Fibroblast of skin of back (primary cell): ENCODE measurements at places on chromosomes 4 and X.

DNA sequence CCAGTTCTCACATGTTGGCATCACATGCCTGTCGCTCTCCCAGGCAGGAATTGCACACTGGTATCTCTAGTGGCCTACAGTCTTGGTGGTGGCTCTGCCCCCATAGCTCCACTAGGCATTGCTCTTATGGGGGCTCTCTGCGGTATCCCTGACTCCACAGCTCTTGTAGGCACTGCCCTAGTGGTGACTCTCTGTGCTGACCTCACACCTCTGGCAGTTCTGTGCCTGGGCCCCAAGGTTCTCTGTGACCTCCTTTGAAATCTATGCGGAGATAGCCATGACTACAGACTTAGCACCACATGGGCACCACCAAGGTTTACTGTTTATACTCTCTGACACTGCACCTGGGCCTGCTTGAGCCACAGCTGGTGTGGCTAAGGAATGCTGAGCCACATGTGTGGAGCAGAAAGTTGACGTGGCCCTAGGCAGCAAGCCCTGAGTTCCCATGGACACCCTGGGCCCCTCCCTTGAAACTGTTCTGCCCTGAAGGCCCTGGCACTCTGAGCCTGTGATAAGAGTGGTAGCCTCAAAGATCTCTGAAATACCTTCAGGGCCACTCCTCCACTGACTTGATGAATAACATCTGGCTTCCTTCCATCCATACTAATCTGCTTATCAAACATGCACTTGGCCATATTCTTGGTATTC, 8.0 kb downstream of the SLC9B1 start:
- no peak for DNase-seq

GRCh38 chrX:109448282-109448938, 33.5 kb downstream of the GUCY2F start:
- DNase-seq: no peak

GRCh38 chrX:19375546-19375945, 31.8 kb downstream of the PDHA1 start:
- no peak for DNase-seq

- DNase-seq: peak; percentile 30
These were observed 236.6 kb upstream of the ANKRD50 start for GRCh38 chr4:124948976-124949597.

DNA sequence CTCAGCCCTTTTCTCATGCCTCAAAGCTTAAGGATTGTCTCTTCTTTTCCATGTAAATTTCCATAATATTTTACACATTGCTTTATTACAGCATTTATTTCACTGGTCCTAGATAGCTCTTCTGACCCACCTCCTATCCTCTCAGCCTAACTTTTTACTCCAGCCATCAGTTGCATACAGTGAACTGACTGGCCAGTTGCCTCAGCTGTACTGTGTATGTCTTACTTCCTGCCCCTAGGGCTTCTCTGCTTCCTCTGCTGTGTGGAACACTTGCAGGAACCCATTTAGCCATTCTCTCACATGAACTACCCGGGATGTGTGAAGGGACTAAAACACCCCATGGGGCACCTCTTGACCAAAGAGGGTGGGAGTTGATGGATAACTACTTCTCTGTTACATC, 18.0 kb downstream of the C4orf33 start:
- no peak for DNase-seq

GRCh38 chrX:13763489-13763888, 28.9 kb downstream of the OFD1 start:
- DNase-seq: no peak

- no peak for DNase-seq
These were observed 41.2 kb downstream of the ACOX3 start for GRCh38 chr4:8399298-8399697.

DNA sequence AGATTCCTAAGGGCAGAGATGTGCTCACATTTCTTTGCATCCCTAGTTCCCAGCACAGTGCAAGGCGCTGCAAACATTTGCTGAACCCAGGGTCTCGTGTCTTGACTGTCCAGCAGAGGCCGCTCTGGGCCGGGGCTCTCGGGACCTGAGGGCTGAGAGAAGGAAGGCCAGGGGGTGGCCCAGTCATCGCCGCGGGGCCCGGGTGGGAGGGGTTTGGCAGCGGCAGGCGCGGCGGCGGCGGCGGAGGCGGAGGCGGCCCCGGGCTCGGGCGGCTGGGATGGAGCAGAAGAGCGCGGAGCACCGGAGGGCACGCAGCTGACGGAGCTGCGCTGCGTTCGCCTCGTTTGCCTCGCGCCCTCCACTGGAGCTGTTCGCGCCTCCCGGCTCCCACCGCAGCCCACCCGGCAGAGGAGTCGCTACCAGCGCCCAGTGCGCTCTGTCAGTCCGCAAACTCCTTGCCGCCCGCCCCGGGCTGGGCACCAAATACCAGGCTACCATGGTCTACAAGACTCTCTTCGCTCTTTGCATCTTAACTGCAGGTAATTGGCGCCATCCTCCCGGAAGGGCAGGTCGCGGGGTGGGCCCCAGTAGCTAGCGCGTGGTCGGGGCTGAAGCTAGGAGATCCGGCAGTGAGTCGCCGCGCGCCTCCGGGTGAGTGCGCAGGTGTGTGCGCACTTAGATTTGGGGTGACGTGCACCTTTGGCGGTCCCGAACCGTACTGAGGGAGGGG, at the start of gene PARM1:
PARM1 (plus strand) TSS at position 285 of the 730 bp plus-strand sequence; CDS start at position 497, 212 bp downstream.
- DNase-seq: peak; percentile 71

GRCh38 chr4:81505004-81505598, 33.4 kb upstream of the RASGEF1B start:
- no peak for DNase-seq

- no peak for DNase-seq
These were observed 18.5 kb upstream of the KDR start for GRCh38 chr4:55143858-55144257.

DNA sequence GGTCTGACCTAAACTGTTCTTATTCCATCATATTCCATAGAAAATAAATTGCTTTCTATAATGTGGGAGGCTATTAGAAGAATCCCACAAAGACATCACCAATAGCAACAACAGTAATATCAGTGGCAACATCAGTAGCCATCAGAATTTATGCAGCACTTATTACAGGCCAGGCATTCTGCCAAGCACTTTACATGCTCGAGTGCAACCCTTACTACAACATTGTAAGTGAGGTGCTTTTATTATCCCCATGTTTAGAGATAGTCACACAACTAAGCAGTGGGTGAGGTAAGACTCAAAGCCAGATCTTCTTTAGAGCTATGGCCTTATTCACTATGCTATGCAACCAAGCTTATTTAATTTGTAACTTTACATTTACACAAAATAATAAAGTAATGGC, 317.1 kb upstream of the BMP3 start:
- no peak for DNase-seq

GRCh38 chr4:57764856-57765255, 654.7 kb upstream of the IGFBP7 start:
- DNase-seq: no peak

DNA sequence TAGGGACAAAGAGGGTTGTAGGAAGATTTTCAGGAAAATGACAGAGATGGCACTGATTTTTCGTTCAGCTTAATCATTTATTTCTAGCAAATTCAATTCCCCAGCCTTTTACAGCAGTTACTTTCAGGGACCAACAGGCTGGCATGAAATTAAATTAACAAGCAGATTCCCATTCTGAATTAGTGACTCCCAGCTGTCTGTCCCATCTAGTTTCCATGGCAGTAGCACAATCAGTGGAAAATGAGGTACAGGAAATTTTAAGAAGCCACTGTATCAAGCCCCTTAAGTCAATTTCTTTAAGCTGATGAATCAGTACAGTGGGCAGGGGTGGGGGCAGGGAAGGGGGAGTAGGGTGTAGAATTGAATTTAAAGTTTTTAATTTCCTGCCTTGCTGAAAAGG, 121.1 kb upstream of the TEX13C start:
- no peak for DNase-seq

DNA sequence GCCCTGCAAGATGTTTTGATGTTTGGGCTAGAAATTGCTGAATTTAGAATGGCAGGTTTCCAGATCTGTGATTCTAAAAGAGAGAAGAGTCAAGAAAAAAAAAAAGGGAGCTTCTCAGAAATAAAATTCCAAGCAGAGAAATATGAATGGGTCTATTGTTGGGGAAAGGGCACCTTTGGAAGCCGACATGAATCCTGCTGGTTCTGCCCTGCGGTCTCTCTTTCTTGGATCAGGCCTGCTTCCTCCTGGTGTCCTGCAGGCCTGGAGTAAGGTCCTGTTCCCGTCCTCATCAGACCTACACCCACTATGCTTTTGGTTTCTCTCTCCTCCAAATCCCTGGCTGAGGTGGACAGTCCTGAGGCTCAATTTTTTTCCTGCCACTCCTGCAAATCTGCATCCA, 109.8 kb upstream of the TRIM2 start:
- no peak for DNase-seq

GRCh38 chr4:167290678-167291077, 56.4 kb upstream of the SPOCK3 start:
- peak; percentile 6 for DNase-seq

GRCh38 chr4:126445596-126445995, 1130.8 kb downstream of the FAT4 start:
- peak; percentile 15 for DNase-seq

DNA sequence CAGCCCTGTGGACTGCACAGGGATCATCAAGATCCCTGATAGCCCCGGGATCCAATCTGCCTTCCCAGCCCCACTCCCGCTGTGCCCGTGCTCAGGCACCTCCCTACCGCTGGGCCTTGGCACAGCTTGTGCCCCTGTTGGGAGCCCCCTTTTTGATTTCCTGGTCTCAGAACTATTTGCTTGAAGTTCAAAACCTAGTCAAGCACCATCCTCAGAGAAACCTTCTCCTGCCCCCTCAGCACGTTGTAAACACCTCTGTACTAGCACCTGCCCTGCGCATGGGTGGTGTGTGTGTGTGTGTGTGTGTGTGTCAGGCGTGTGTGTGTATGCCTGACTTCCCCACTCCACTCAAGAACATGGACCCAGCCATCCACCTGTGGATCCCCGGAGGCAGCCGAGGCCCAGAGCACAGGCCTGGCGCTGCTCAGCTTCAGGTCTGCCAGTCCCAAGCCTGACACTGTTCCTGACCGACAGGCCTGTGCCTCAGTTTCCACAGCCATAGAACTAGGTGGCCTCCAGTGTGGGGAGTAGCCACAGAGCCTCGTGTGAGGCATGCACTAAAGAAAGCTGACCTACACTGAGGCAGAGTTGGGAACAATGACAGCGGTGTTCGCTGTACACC, 65.5 kb downstream of the ADRA2C start:
- no peak for DNase-seq

DNA sequence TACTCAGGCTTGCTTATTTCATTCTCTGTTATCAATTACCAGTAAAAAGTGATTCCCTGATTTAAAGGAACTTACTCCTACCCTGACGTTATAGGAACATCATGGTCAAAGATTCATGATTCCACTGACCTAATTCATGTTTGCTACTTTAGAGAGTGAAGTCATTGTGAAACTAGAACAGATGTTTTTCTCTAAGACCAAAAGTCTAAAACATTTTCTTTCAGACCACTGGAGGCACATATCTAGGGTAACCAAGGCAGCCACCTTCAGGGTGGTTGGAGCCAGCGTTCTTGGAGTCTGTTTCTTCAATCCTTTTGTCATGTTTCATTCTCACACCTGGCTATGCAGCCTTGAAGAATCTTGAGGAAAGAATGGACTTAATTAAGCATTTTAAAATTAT, 77.8 kb downstream of the GALNTL6 start:
- DNase-seq: no peak

DNA sequence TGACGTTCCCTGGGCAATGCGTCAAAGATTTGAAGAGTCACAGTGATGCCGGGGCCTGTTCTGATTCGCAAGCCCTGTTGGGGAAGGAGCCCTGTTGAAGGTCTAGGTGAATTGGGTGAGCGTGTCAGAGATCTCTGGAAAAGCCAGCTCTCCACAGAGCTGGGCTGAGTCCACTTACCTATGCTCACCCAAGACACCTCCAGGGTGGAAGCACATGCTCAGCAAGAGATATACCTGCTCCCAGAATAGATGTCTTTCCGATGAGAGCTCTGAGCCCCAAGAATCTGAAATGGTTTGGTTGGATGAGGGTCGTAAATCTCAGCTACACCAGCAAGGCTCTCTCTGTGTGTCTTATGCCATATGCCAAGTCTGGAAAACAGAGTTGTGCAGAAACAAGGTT, 1.7 kb downstream of the GABRQ start:
- DNase-seq: no peak

DNA sequence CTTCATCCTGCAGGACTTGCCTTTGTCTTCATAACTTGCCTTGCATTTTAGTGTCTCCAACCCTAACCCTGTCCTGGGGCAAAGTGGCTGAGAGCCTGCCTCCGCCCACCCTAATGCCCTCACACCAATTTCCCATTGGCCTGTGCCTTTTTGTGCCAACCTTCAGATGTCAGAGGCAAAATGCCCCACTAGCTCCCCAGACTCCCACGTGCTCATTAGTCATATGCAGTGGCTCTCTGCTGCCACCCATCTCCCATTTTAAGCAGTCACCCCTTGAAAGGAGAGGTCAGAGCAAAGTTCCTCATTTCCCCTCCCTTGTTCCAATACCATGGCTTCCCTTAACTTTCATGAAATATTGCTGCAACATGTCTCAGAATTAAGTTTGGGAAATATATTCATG, 74.8 kb upstream of the PASD1 start:
- DNase-seq: no peak

DNA sequence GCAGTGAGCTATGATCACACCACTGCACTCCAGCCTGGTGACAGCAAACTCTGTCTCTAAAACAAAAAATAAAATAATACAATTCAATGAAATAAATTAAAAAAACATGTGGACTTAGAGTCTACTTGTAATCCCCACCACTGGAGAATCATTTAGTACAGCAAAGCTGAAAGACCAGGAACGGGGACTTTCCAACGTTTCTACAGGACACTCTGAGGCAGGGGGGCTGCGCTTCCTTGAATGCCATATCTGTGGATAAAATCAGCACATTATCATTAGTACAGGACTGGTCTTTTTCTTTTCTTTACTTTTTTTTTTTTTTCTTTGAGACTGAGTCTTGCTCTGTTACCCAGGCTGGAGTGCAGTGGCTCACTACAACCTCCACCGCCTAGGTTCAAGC, 124.8 kb downstream of the MXRA5 start:
- no peak for DNase-seq

DNA sequence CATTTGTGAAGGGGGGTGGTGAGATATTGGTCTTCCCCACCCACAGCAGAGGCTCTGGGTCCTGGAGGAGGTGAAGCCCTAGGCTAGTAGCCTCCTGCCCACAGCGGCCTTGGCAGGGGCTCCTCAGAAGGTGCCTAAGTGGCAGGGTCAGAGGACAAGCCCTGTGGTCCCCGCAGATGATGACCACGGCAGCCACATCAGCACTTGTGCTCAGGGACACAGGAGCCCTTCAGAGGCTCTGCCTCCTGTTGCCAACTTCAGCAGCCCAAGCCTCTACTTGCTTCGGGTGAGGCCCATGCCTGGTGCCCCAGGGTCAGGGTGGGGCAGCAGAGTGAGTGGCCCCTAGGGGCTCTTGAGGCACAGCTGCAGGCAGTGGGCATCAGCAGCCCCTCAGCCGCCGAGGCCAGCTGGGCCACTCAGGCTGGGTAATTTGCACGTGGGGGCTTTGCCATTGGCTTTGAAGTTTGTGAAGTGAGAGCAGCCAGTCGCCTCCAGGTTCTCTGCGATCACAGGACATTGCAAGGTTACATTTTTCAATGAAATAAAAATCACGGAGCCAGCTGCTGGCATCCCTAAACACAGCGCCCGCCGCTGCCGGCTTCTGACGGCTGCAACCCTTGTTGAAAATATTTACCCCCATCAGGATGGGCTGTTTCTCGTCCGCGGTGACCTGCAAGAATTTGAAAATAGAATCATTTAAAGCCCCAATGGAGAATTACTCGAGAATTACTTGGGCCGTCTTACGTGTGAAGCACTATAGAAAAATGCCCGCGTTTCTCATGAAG, 108.5 kb downstream of the HMX1 start:
- DNase-seq: no peak

- DNase-seq: peak; percentile 26
These were observed 25.6 kb downstream of the ZRSR2 start for GRCh38 chrX:15815779-15816437.

- no peak for DNase-seq
These were observed 25.7 kb upstream of the BCORL1 start for GRCh38 chrX:129956765-129957164.
